ENCODE measurements at places on chromosomes 2 and 18.

DNA sequence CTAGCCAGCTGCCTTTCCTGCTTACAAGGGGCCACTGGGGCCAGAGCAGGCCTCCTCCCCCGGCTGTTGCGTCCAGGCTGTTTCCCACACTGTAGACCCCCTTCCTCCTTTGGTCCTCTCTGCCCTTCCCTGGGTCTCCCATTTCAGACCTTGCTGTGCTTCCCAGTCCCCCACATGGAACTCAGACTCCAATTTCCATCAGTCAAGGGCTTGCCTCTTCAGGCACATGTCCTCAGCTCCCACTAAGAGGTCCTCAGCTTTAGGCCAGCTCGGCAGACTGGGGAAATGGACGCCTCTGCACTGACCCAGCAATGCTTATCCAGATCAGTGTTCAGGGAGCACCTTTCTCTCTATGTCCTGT is 98.0 kb upstream of the BZW1 start:
- no peak for DNase-seq

- no peak for DNase-seq
Measured at GRCh38 chr18:23838233-23838632, 149.0 kb downstream of the LAMA3 start.

- DNase-seq = no peak
Measured at GRCh38 chr18:25921677-25922421, 168.6 kb downstream of the SS18 start.

DNA sequence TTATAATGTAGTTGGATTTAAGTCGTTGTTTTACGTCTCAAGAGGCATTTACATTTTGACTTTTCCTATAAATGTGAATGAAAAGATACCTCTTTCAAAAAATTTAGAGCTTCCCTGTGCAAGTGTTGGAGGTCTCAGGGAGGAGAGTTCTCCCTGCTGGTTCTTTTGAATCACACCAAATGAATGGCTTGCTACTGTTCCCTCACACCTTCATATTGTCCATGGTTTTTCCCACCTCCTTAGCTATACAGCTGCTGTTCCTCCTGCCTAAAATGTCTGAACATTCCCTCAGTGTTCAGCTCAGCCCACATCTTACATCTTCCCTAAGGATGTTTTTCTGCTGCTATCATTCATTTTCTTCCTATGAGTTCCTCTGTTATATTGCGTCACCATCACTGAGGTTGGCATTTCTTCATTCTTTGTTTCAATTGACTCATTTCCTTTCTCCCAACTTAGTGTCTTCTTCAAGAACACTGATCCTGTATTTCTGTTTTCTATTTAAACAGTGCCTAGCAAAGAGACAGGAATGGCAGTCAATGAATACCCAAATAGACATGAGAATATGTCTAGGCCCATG is 46.0 kb downstream of the COX7A2L start:
- DNase-seq = no peak

- no peak for DNase-seq
Measured at GRCh38 chr2:166000401-166000800, 46.8 kb upstream of the TTC21B start.

DNA sequence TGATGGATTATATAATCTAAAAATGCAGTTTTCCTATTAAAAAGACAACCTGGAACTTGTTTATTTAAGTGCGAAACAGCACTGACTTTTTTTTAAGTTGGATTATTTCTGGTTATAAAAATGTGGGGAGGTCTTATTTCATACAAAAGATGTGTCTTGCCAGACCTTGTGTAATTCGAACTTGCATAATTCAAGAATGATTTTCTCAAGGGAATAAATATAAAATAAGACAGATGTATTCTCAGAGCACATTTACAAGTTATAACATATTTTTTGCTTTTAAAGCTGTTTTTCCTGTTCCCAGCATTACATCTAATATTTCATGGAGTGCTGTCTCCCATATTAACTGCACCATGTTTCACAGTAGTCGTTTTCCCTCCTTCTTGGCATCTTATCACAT is 263.1 kb downstream of the CDH20 start:
- DNase-seq = no peak

DNA sequence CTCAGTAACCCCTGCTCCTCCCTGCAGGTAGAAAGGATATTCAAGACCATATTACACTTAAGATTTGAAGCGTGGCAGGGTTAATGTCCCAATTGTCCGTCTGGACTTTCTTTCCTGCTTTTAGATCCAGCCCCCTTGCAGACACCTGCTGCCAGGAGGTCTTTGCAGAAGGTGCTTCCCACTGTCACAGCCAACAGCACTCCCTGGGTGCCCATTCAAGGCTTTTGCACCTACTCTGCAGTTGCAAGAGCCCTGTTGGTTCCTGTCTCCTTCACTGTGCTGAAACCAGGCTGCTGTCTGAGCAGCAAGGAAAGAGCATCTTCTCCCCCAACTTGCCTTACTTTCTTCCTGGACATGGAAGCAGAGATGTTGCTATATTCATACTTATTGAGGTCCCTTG is 1043.0 kb upstream of the POU3F3 start:
- no peak for DNase-seq

DNA sequence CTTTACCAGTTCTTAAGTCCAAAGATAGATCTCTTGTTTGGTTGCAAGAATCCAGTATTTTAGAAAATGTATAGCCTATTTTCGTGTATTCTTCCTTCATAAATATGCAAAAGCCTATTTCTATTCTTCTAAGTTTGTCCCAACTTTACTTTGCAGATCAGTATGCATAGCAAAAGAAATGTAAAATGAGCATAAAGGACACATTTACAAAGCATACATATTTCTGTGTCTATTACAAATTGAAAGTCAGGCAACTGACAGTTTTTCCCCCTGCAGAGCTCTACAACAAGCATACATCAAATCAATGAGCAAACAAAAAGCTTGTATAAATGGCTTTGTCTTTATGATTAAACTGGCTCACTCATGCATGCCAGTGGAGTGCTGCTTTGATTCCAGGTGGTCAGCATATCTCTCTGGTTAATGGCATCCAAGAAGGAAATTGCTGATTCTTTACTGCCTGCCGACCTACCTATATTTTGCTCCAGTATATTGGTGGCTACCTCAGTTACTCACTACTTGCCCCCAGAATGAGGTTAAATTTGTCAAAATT is 10.0 kb upstream of the VPS54 start:
- no peak for DNase-seq

GRCh38 chr2:128651000-128651399 is 332.3 kb upstream of the HS6ST1 start:
- no peak for DNase-seq

DNA sequence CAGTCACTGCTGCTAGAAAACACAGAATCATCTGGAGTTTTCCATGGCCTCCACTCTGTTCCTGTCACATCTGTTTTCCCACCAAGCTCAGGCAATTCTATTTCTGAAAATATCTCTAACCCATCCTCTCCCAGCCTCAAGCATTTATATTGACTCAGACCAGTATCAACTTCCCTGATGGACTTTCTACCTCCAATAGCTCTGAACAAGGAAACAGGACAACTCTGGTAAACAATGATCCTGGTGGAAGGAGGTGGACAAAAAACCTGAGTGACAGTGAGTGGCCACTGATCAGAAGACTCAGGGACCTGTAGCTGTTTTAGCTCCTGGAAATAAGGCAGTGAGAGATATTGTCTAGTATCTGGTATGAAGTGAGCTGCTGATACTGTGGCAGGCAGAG is 23.4 kb downstream of the BMP10 start:
- no peak for DNase-seq

GRCh38 chr2:73935641-73936040 is 9.0 kb downstream of the DGUOK start:
- DNase-seq = no peak

GRCh38 chr2:240736281-240737250 is 44.9 kb downstream of the AQP12A start:
- no peak for DNase-seq

DNA sequence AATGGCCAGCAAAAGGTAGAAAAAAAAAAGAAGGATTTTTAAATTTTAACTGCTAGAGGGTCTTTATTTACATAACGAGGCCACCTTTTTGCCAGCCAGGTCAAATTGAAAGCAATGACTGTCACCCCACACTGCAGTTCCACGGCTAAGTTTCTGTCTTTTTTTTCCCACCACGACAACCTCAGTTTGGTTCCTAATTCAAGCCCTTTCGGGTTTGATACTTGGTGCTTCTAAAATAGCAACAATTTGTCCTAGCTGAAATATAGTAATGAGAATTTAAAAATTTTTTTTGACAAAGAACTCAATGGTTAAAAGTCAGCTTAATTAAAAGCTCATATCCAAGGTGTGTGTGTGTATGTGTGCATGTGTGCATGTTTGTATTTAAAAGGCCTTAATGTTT is 16.4 kb upstream of the NMS start:
- no peak for DNase-seq

GRCh38 chr2:23418461-23418911 is 33.5 kb downstream of the KLHL29 start:
- no peak for DNase-seq

DNA sequence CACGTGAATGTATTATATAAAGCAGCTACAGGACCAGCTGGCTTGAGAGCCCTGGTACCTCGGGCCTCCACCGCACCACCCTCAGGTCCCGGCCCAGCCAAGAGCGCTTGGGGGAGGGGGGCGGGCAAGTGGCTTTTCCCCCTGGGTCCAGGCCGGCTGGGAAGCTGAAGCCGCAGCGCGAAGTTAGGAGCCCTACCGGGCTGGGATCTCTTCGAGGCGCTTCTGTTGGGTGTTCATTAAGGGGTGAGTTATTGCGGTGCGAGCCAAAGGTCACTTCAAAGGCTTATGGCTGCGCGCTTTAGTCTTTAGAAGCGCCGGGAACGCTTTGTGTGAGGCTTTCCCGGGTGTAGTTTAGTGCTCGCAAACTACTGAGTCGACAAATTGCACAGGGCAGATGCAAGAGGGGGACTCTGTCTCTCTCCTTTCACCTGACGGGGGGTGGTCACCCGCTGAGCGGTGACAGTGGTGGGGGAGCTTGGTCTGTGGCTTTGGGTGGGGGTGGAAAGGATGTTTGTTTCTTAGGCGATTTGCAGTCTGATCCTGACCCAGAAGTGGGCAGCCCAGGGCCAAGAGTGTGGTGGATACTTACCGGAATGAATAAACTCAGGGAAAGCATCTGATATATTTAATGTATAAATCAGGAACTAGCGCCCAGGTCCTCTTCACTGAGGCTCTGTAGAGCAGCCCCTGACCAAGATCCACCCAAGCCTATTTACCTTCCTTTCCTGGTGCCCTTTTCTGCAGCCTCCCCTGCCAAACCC is 6.0 kb downstream of the HOXD3 start:
- no peak for DNase-seq

DNA sequence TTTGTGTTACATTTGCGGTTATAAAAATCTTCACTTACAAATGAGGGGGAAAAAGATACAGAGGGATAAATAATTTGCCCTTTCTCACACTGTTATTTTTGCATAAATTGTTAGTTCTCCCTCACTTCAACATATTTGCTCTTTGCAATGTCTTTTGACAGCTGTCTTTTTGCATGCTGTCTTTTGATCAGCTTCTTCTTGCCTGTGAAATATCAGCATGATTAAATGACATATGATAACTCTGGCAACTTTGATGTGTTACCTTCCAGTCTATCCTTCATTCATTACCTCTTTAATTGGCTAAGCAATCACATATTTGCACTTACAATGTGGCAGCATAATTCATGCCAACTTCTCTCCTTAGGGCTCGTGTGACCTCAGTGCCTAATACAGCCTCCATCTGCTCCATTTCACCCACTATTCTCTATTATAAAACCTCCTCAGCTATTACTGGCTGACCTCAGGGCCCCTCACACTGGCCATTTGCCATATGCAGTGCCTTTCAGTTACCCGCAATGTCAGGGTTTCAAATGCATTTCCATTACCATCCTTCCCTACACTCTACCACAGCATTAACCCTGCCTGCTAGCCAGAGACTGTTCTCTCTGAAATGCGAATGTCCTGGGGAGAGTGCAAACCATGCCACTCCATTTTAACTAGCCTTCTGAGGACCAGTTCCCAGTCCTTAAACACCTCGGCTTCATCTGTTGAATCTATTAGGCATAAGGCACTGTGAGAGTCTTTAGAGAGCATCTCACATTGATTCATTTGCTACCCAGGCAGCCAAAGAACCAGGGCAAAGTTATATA is 1056.6 kb upstream of the CHAC2 start:
- DNase-seq = no peak

- DNase-seq = no peak
Measured at GRCh38 chr2:241066893-241067341, 35.2 kb downstream of the MTERF4 start.

DNA sequence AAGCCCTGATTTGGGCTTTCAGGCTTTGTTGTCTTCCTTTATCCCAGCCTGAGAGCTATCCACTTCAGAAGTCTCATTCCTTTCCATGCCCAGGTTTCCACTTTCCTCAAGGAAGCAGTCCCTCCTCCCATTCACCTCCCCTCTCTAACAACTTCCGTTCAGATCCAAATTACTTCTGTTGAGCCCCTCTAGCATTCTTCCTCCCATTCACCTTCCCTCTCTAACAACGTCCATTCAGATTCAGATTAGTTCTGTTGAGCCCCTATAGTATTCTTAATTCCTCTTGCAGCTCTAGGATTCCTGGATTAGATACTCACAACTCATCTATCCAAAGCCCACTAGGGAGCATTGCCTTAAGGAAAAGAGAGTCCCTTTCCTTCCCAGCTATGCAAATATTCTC is 216.8 kb downstream of the RAD51AP2 start:
- DNase-seq = no peak

DNA sequence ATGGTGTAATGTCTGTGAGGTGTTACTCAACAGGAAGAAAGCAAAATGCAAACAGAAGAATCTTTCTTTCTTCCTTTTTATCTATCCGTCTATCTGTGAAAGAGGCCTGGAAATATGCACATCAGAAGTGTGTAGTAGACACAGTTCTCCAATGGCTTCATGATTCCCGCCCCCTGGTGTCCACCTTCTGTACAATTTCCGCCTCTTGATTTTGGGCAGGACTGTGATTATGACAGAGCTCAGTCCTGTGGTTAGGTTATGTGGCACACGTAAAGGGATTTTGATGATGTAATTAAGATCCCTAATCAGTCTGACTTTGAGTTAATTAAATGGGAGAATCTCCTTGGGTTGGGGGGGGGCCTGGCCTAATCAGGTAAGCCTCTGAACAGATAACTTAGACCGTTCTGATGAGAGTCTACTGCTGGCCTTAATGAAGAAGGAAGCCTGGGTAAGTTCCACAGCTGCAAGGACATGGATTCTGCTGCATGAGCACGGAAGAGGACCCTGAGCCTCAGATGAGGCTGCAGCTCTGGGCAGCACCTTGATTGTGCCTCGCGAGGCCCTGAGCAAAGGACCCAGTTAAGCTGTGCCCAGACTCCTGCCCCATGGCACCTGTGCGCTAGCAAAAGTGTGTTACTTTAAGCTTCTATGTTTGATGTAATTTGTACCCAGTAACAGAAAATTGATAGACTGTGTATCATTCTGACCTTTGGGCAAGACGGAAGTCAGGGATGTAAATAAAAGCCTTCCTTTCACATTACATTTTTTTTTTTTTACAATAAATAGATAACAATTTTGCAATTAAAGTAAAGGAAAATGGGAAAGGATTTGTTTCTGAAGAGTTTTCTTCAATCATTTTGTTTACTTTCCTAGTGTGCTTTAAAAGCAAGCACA is 11.3 kb upstream of the KCNF1 start:
- DNase-seq = no peak

DNA sequence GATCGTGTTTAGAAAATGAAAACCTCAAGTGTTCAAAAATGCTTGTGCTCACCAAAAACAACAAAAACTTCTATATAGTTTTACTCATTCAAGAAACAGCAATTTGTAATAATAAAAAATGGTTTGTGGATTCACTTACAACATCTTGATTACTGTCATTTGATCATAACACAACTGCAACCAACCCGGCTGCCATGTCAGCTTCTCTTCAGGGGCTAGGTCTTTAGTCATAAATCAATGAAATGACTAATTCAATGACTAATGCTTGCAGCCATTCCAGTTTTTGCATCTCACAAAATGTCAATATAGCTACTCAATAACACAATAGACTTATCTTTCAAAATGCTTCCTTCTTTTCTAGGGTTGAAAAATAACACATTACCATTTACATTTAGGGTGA is 128.0 kb downstream of the OLA1 start:
- no peak for DNase-seq

Measured in GOT3 (cell line).